ENCODE measurements at places on chromosomes 12 and 14.

GRCh38 chr14:75645056-75645455 lies 15.6 kb downstream of the ERG28 start:
- H3K4me1 ChIP-seq = no peaks in the 10 kb centered on the region
- no peaks in the 10 kb centered on the region for H3K36me3 ChIP-seq
- no peak for DNase-seq
- H3K27ac ChIP-seq = no peak overlapping the region

- H3K27ac ChIP-seq = no peak overlapping the region
- no peaks in the 10 kb centered on the region for H3K36me3 ChIP-seq
- no peak overlapping the region for H3K4me3 ChIP-seq
- DNase-seq = no peak
- H3K27me3 ChIP-seq = no peaks in the 10 kb centered on the region
Measured at GRCh38 chr12:107033758-107034739, 47.1 kb upstream of the MTERF2 start.

- peaks cover 3% of the 10 kb centered on the region for H3K4me1 ChIP-seq
- no peak overlapping the region for H3K4me3 ChIP-seq
- H3K36me3 ChIP-seq = no peaks in the 10 kb centered on the region
- H3K27me3 ChIP-seq = no peaks in the 10 kb centered on the region
- H3K27ac ChIP-seq = no peak overlapping the region
Measured at GRCh38 chr14:101006008-101006407, 102.5 kb upstream of the RTL1 start.

GRCh38 chr12:94207849-94208621 lies 59.7 kb downstream of the PLXNC1 start:
- H3K27me3 ChIP-seq = no peaks in the 10 kb centered on the region
- peak overlapping the region; percentile 4 for H3K4me3 ChIP-seq
- H3K27ac ChIP-seq = peak overlapping the region; percentile 87
- no peaks in the 10 kb centered on the region for H3K4me1 ChIP-seq

- H3K4me3 ChIP-seq = no peak overlapping the region
- H3K4me1 ChIP-seq = peaks cover 10% of the 10 kb centered on the region
- peak overlapping the region; percentile 13 for H3K27ac ChIP-seq
- H3K36me3 ChIP-seq = no peaks in the 10 kb centered on the region
- no peak for DNase-seq
- no peaks in the 10 kb centered on the region for H3K27me3 ChIP-seq
Measured at GRCh38 chr14:103517721-103518421, 4.8 kb downstream of the CKB start.

GRCh38 chr12:106601031-106601430 lies 18.2 kb downstream of the RFX4 start:
- H3K4me3 ChIP-seq = no peak overlapping the region
- H3K27ac ChIP-seq = no peak overlapping the region
- H3K27me3 ChIP-seq = no peaks in the 10 kb centered on the region

DNA sequence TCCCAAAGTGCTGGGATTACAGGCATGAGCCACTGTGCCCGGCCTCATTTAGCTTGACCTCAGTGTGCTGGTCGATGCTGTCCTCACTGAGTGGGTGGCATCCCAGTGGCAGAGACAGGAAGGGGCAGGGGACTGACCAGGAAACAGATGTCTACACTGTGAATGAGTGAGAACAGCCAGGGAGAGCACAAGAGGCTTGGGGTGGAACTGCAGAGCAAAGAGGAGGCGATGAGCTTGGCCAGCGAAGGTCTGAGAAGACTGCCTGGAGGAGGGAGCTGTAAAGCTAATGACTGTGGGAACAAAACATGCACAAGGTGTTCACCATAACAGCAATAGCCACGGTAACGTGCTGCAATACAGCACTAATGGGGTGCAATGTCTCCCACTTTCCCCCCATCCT lies 57.2 kb upstream of the BEGAIN start:
- H3K36me3 ChIP-seq = no peaks in the 10 kb centered on the region
- H3K27me3 ChIP-seq = no peaks in the 10 kb centered on the region
- H3K4me1 ChIP-seq = no peaks in the 10 kb centered on the region
- H3K27ac ChIP-seq = no peak overlapping the region
- no peak overlapping the region for H3K4me3 ChIP-seq

- no peak overlapping the region for H3K27ac ChIP-seq
- H3K36me3 ChIP-seq = no peaks in the 10 kb centered on the region
- H3K27me3 ChIP-seq = no peaks in the 10 kb centered on the region
- no peaks in the 10 kb centered on the region for H3K4me1 ChIP-seq
Measured at GRCh38 chr12:66653796-66654195, 25.1 kb downstream of the GRIP1 start.

DNA sequence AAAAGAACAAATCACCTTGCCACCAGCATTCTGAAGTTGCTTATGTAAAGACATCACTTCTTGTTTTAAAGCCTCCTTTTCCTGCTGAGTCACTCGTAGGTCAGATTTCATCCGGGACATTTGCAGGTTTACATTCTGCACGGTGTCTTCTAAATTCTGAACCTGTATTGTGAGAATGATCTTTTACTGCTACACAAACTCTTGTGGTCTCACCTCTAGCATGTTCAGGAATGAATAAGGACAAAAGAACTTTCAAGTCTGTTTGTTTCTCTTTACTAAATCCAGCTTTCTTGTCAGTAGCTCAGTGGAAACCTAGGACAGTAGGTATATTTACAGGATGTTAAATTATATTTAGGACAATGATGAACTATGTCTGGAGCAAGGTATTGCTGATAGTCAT lies 73.5 kb upstream of the SAV1 start:
- DNase-seq = no peak
- no peaks in the 10 kb centered on the region for H3K4me1 ChIP-seq
- H3K36me3 ChIP-seq = no peaks in the 10 kb centered on the region
- no peaks in the 10 kb centered on the region for H3K27me3 ChIP-seq

DNA sequence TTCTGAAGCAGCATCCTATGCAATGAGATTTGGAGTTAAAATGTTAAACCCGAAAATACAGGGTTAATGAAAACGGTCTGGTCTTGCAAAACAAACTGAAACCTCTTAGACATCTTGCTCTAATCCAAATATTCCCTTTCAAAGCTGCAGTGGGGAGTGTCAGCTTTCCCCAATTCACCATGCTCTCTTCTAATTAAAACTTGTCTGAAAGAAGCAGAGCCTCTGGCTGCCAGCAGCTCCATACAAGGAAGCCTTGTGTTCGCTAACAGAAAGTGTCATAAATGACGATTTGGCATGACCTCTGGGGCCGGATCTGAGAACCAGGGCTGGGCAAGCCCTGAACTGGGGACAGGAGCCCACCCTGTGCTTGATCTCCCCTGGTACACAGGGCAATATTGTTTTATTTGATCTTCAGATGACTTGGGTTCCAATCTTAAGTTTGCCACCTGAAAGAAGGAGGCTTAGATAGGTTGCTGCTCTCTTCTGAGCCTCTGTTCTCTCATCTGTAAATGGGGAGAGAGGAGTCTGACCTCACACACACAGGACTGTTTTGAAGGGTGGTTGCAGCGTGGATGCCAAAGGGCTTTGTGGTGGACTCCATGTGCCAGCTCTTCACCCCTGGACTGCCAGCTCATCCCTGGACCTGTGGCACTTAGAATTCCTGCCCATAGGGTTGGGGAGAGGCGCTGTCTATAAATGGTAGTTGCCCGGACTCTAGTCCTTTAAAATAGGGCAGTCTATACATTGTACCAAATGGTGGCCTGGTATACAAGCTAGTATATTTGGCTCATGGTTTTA lies 7.8 kb downstream of the KMT5A start:
- no peaks in the 10 kb centered on the region for H3K4me1 ChIP-seq
- no peak for DNase-seq
- peaks cover under 1% of the 10 kb centered on the region for H3K36me3 ChIP-seq
- H3K4me3 ChIP-seq = no peak overlapping the region
- no peaks in the 10 kb centered on the region for H3K27me3 ChIP-seq

GRCh38 chr12:108933949-108934348 lies 54.1 kb downstream of the DAO start:
- H3K27ac ChIP-seq = no peak overlapping the region
- no peak overlapping the region for H3K4me3 ChIP-seq
- H3K27me3 ChIP-seq = no peaks in the 10 kb centered on the region
- DNase-seq = no peak
- H3K4me1 ChIP-seq = no peaks in the 10 kb centered on the region
- H3K36me3 ChIP-seq = no peaks in the 10 kb centered on the region

GRCh38 chr14:20262642-20263128 lies 23.6 kb downstream of the OR11H4 start:
- no peaks in the 10 kb centered on the region for H3K36me3 ChIP-seq
- DNase-seq = no peak
- no peak overlapping the region for H3K4me3 ChIP-seq
- H3K27me3 ChIP-seq = no peaks in the 10 kb centered on the region

GRCh38 chr12:3777206-3777809 lies 24.4 kb upstream of the CRACR2A start:
- no peak overlapping the region for H3K27ac ChIP-seq
- no peak for DNase-seq
- no peaks in the 10 kb centered on the region for H3K4me1 ChIP-seq
- no peaks in the 10 kb centered on the region for H3K36me3 ChIP-seq

Measured in breast epithelium (tissue), 4 donors.